ENCODE measurements at places on chromosomes 1 and 21. TPM values are rescaled to one million over a fixed set of nuclear protein-coding genes. Genes with fewer than 3 reads are reported as not detected.

Gene INSRR
- 0.14 TPM for total RNA-seq

Gene CHIT1
- total RNA-seq = 0.80 TPM

Gene LCE1C
- total RNA-seq = not detected

Gene CD84
- 14.8 TPM for total RNA-seq

Gene KRTAP27-1
- total RNA-seq = not detected

Gene FHAD1
- total RNA-seq = 0.21 TPM

Gene PCP4
- not detected for total RNA-seq

Gene TNFRSF8
- total RNA-seq = 16.3 TPM

- DNase-seq = no peak
These were observed 78.7 kb upstream of the PLPPR5 start for GRCh38 chr1:99083338-99083737.

- DNase-seq = no peak
These were observed 72.7 kb downstream of the RPE65 start for GRCh38 chr1:68377098-68377497.

DNA sequence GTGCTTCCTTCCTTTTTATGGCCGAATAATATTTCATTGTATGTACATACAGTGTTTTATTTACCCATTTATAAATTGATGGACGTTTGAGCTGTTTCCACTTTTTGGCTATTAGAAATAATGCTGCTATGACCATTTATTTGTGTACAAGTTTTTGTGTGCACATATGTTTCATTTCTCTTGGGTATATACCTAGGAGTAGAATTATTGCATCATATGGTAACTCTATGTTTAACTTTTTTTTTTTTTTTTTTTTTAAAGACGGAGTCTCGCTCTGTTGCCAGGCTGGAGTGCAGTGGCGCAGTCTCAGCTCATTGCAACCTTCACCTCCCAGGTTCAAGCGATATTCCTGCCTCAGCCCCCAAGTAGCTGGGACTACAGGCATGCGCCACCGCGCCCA is 19.0 kb downstream of the SDHC start:
- no peak for DNase-seq

DNA sequence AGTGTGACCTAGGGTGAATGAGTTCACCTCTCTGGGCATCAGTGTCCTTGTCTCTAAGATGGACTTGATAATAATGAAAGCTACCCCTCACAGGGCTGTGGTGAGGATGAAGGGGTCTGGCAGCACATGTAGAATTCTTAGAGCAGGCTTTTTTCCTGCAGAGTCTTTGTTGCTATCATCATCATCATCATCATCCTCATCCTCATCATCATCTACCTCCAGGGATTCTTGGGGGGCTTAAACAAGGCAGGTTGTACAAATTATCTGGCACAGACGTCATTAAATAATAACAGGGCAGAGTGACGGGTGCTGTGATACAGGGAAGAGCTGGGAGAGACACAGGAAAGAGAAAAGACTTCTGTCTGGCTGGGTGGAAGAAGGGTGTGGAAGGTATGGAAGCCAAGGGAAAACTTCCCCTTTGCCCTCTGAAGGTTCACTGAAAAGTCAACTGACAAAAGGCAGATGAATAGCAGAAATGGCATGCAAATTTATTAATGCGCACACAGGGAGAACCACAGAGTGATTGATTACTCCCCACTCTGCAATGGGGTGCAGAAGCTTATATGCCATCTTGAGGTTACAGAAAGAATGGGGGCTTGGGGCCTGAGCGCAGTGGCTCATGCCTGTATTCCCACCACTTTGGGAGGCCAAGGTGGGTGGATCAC is 17.0 kb upstream of the SLC2A1 start:
- DNase-seq = no peak

- DNase-seq = no peak
These were observed 64.8 kb downstream of the FAM163A start for GRCh38 chr1:179807691-179808485.

DNA sequence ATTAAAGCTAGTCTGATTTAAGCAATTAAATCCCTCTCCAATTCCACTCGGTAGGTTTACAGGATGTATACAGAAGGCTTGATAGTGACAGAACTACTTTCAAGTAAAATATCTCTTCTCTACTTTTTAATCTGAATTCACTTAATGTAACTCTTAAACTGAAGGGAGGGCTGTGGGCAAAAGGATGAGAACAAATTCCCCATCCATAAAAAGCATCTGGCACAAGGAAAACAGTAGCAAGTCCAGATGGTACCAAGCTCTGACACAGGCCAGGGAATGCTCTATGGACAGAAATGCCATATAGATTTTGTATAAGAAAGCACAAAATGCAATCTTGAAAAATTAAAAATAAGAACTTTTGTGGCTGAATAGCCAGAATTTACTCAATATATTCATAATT is 53.1 kb upstream of the USH2A start:
- DNase-seq = no peak

DNA sequence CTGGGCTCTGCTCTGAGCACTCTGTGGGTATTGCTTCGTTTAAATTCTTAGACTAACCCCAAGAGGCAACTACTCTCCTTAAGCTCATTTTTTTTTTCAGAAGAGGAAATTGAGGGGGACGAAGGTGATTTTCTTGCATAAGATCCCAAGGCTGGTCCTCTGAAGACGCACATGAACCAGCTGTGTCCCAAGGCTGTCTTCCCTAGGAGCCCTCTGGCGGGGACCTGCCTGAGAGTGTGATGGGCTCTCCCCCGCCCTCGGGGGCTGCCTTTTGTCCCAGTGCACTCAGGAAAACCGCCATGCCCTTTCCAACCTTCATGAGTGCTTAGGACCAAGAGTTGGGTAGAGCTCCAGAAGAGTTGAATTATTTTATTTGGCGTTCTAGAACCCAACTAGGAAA is 21.7 kb downstream of the UMODL1 start:
- no peak for DNase-seq

GRCh38 chr1:188642704-188643103 is 1814.0 kb downstream of the PLA2G4A start:
- DNase-seq = no peak

DNA sequence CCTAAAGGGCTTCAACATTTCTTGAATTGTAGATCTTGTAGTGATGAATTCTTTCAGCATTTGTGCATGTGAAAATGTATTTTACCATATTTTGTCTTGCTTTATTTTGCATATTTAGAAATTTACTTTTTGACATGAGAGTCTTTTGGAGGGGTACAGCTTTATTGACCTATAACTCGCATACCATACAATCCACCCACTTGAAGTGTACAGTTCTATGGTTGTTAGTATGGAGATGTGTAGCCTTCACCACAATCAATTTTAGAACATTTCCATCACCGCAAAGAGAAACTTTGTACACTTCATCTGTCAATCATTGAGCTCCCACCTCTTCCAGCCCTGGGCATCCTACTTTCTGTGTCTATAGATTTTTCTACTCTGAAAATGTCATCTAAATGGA is 7.2 kb upstream of the MIA3 start:
- DNase-seq = no peak

Measured in activated CD4-positive, alpha-beta T cell treated with anti-CD3 and anti-CD28 coated beads for 36 hours (primary cell).